ENCODE measurements at places on chromosomes 3 and 15. TPM values are rescaled to one million over a fixed set of nuclear protein-coding genes. Genes with fewer than 3 reads are reported as not detected.

The FRMD5 gene
- 5.4 TPM for total RNA-seq

The EIF4E3 gene
- 18.4 TPM for total RNA-seq

DNA sequence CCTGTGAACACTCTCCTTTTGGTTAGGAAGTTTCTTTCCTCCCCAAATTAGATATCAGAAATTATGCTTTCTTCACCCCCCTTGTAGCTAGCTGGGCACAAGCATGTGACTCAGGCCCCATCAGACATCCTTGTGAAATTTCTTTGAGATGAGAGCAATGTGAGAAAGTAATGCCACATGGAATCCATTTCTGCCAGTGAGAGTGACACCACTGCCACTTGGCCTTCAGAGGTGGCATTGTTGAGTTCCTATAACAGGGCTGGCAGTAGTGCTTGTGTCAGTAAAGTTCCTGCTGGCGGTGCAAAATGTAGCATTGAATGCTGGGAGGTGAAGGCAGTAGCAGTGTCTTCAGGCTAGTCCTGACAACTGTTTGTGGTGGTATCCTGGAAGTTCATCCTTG, 80.7 kb upstream of the ZNF280D start:
- no peak for DNase-seq
- H3K27me3 ChIP-seq: no peaks in the 10 kb centered on the region
- H3K36me3 ChIP-seq: no peaks in the 10 kb centered on the region

GRCh38 chr3:125154800-125155269, 57.7 kb downstream of the SLC12A8 start:
- no peaks in the 10 kb centered on the region for H3K36me3 ChIP-seq
- no peak for DNase-seq
- no peak overlapping the region for H3K27ac ChIP-seq
- no peak overlapping the region for H3K4me3 ChIP-seq

The FSTL1 gene
- total RNA-seq: 389 TPM

The SNTN gene
- not detected for total RNA-seq

GRCh38 chr3:188007897-188008296, 146.1 kb upstream of the LPP start:
- H3K27me3 ChIP-seq: no peaks in the 10 kb centered on the region
- no peak overlapping the region for H3K4me3 ChIP-seq
- H3K27ac ChIP-seq: no peak overlapping the region
- H3K36me3 ChIP-seq: no peaks in the 10 kb centered on the region

GRCh38 chr3:143881095-143881494, 32.8 kb upstream of the SLC9A9 start:
- no peak overlapping the region for H3K27ac ChIP-seq
- no peaks in the 10 kb centered on the region for H3K36me3 ChIP-seq
- no peak overlapping the region for H3K4me3 ChIP-seq
- no peaks in the 10 kb centered on the region for H3K4me1 ChIP-seq

- H3K4me3 ChIP-seq: no peak overlapping the region
- H3K27ac ChIP-seq: no peak overlapping the region
- no peak for DNase-seq
- H3K36me3 ChIP-seq: no peaks in the 10 kb centered on the region
- no peaks in the 10 kb centered on the region for H3K27me3 ChIP-seq
Measured at GRCh38 chr3:21328711-21329390, 422.2 kb downstream of the ZNF385D start.

The SERPINI2 gene
- not detected for total RNA-seq

The GOLGA6B gene
- not detected for total RNA-seq

- DNase-seq: no peak
- H3K4me3 ChIP-seq: no peak overlapping the region
- H3K27ac ChIP-seq: no peak overlapping the region
- H3K4me1 ChIP-seq: no peaks in the 10 kb centered on the region
- no peaks in the 10 kb centered on the region for H3K27me3 ChIP-seq
- no peaks in the 10 kb centered on the region for H3K36me3 ChIP-seq
Measured at GRCh38 chr3:148914936-148915690, 50.0 kb downstream of the CPA3 start.

The GPR27 gene
- total RNA-seq: 6.9 TPM

DNA sequence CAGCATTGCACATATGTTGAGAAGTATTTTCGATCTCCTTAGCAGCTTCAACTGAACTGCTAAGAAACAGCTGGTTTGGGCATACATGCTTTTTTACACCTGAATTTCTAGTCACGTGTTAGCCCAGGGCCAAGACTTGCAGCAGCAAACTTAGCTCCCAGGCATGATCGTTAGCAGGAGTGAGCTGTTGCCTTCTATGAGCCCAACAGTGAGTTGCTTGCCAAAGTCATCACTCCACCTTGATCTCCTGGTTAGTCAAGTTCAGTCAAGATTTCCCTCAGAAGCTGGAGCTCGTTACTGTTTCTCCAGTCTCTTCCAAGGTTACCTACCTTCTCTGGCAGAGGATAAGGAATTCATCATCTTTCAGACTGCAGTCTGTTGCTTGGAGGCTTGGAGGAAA, 100.4 kb upstream of the SEMA6D start:
- no peak overlapping the region for H3K27ac ChIP-seq
- H3K27me3 ChIP-seq: no peaks in the 10 kb centered on the region
- no peak for DNase-seq
- no peaks in the 10 kb centered on the region for H3K36me3 ChIP-seq
- no peak overlapping the region for H3K4me3 ChIP-seq
- no peaks in the 10 kb centered on the region for H3K4me1 ChIP-seq

- no peaks in the 10 kb centered on the region for H3K36me3 ChIP-seq
- H3K27ac ChIP-seq: no peak overlapping the region
- no peak for DNase-seq
- H3K4me3 ChIP-seq: no peak overlapping the region
Measured at GRCh38 chr3:154936196-154936595, 143.9 kb upstream of the MME start.

- no peak overlapping the region for H3K4me3 ChIP-seq
- H3K27ac ChIP-seq: no peak overlapping the region
- no peaks in the 10 kb centered on the region for H3K27me3 ChIP-seq
- H3K36me3 ChIP-seq: no peaks in the 10 kb centered on the region
Measured at GRCh38 chr15:57751177-57751800, 44.8 kb downstream of the POLR2M start.

The FANCI gene
- total RNA-seq: 3.3 TPM

DNA sequence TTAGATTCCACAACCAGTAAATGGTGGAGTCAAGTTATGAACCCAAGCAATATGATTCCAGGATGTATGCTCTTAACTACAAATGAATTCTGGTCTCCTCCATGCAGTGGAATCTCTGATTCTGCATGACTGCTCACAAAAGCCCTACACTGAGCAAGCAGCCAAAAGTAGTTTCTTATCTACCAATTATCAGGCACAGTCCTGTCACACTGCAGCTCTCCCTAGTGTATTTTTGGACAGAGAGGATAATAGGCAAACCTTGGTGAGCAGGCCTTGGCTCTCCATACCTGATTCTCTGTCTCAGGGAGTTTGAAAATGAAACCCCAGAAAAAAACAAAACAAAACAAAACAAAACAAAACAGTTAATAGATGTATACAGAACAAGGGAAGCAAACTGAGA, 3.5 kb upstream of the SSR3 start:
- H3K4me3 ChIP-seq: no peak overlapping the region
- H3K36me3 ChIP-seq: no peaks in the 10 kb centered on the region

- H3K4me3 ChIP-seq: no peak overlapping the region
- DNase-seq: no peak
- no peaks in the 10 kb centered on the region for H3K4me1 ChIP-seq
- H3K36me3 ChIP-seq: no peaks in the 10 kb centered on the region
Measured at GRCh38 chr3:51715231-51715976, 8.5 kb downstream of the GRM2 start.

The PPIP5K1 gene
- 57.9 TPM for total RNA-seq

DNA sequence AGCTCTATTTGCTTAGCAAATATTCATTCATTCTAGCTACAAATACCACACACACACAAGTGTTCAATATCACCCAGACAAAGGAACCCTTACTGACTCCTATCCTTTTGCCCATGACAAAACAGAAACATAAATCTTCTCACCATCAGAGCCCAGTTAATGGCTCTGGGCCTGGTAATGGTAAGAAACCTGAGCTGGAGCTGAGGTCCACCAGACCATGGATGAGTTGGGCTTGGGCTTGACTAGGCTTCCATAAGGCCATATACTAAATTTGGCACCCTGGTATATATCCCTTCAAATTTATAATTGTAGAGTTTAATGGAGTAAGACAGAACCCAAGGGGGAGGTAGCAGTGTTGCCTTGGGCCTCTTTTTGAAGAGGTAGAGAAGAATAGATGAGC, 29.4 kb downstream of the GPR176 start:
- DNase-seq: no peak
- H3K4me1 ChIP-seq: no peaks in the 10 kb centered on the region
- no peak overlapping the region for H3K27ac ChIP-seq
- no peaks in the 10 kb centered on the region for H3K27me3 ChIP-seq
- no peak overlapping the region for H3K4me3 ChIP-seq
- no peaks in the 10 kb centered on the region for H3K36me3 ChIP-seq

DNA sequence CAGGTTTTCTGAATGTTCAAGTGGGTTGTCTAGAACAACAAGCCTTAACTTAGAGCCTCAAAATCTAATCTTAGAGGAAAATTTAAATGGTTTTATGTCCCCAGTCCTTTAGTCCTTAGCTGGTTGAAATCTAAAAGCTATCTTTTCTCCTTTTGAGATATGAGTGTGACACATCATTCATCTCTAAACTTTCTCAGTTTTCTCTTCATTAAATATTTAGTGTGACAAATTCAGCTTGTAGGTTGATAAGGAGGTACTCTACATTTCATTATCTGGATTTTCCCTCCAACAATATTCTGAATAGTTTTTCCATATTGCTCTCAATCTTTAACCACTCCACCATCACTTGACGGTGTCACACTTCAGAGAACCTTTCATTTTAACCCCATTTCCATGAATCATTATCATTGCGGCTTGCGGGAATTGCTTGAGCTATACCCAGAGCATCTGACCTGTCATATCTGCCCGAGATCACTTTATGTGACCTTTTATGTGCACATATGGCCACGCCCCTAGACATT, 16.1 kb upstream of the ATP8B4 start:
- H3K27me3 ChIP-seq: no peaks in the 10 kb centered on the region
- no peak for DNase-seq
- H3K36me3 ChIP-seq: no peaks in the 10 kb centered on the region
- H3K4me1 ChIP-seq: no peaks in the 10 kb centered on the region
- H3K27ac ChIP-seq: no peak overlapping the region

The SEMA7A gene
- total RNA-seq: 32.4 TPM

The FGF12 gene
- total RNA-seq: 0.66 TPM

The CRYGS gene
- 12.2 TPM for total RNA-seq

The BTBD1 gene
- total RNA-seq: 102 TPM

The PRSS50 gene
- total RNA-seq: not detected

The NPTN gene
- total RNA-seq: 97.2 TPM

The MUC4 gene
- total RNA-seq: not detected

DNA sequence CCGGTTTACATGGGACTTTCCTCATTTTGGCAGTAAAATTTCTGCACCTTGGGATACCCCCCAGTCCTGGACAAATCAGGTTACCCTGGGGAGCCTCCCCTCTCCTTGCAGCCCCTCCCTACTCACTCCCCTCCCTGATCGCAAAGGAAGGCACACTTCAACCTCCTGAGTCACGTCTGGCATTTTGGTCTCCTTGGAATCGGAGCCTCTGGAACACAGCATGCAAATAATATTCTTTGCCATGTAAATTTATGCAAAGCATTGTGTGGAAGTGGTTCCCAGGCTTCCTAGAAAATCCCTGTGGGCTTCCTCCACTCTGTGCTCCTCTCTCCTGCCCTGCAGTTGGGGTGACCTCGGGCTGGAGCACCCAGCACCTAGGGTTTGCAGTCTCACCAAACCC, 11.6 kb downstream of the SCN5A start:
- no peaks in the 10 kb centered on the region for H3K27me3 ChIP-seq
- DNase-seq: no peak
- no peaks in the 10 kb centered on the region for H3K36me3 ChIP-seq
- H3K4me1 ChIP-seq: no peaks in the 10 kb centered on the region
- no peak overlapping the region for H3K4me3 ChIP-seq

The TMIE gene
- 0.21 TPM for total RNA-seq

- DNase-seq: no peak
- no peak within 1 kb of the TSS for H3K4me3 ChIP-seq
- H3K27ac ChIP-seq: no peak within 1 kb of the TSS
- H3K27me3 ChIP-seq: no peaks in the 10 kb centered on the region
- H3K4me1 ChIP-seq: no peaks in the 10 kb centered on the region
Measured at GRCh38 chr3:191198932-191199331, at the start of gene OSTN. TSS of gene OSTN (plus strand) at chr3:191199241. CDS start at chr3:191212533, 13,292 bp downstream.

DNA sequence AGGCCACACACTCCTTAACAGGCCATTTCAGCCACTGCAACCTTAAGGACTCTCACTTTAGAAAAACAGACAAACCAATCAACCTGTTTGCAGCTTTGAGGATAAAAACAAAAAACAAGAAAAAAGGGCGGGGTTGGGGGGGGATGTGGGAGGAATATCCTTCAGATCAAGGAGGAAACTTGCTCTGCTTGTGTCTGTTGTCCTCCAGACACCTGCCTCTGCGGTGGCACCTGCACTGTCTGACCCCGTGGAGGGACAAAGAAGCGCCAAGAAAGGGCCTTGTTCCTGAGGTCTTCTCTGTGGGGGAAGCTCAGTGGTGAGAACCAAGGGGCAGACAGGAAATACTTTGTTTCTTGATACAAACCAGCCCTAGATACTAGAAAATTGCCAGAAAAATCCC, 70.5 kb downstream of the POLR2M start:
- H3K4me3 ChIP-seq: no peak overlapping the region
- no peaks in the 10 kb centered on the region for H3K27me3 ChIP-seq
- no peaks in the 10 kb centered on the region for H3K36me3 ChIP-seq
- no peak overlapping the region for H3K27ac ChIP-seq

GRCh38 chr3:53956586-53956985, 64.9 kb upstream of the SELENOK start:
- no peak overlapping the region for H3K27ac ChIP-seq
- no peak overlapping the region for H3K4me3 ChIP-seq
- H3K27me3 ChIP-seq: no peaks in the 10 kb centered on the region
- no peaks in the 10 kb centered on the region for H3K4me1 ChIP-seq
- no peaks in the 10 kb centered on the region for H3K36me3 ChIP-seq
- DNase-seq: no peak

DNA sequence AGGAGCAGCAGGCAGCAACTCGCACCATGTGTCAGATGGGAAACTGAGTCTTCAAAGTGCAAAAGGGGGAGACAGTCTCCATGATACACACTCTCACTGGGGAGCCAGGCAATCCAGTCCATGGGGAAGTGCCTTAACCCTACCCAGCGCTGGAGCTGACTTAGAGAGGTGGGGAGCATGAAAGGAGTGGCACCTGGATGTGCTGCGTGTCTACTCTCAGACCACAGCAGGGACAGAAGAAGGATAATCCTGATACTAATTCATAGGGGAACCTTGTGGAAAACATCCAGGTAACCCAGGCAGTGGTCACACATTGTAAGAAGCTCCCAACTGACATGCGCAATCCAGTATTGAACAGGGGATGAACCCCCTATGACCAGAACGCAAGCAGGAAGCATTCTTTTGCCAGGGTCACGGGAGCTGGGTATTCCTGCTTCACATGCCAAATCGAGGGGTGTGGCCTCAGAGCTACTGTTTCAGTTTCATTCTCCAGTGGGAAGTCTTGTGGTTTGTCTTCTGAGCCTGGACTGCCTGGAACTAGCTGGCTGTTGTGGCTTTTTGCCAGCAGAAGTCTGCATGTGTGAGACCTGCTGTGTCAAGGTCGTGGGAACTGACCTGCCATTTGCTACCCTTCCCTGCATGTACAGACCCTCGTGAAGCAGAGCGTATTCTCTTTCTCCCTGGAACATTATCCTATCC, 367.6 kb upstream of the NDN start:
- DNase-seq: no peak
- H3K4me1 ChIP-seq: no peaks in the 10 kb centered on the region
- H3K27ac ChIP-seq: no peak overlapping the region
- no peaks in the 10 kb centered on the region for H3K36me3 ChIP-seq

- DNase-seq: peak; percentile 34
- peak overlapping the region; percentile 84 for H3K27ac ChIP-seq
- peaks cover 23% of the 10 kb centered on the region for H3K4me1 ChIP-seq
- no peaks in the 10 kb centered on the region for H3K36me3 ChIP-seq
Measured at GRCh38 chr15:41557673-41558399, 1.2 kb upstream of the TYRO3 start.

Measured in tibial nerve (tissue), 4 donors.